ENCODE measurements at places on chromosomes 7 and 10.

GRCh38 chr7:26792576-26792975 is 71.8 kb downstream of the SKAP2 start:
- DNase-seq = no peak

- no peak for DNase-seq
Measured at GRCh38 chr10:71838264-71839211, 12.5 kb downstream of the PSAP start.

GRCh38 chr7:139959718-139960117 is 103.0 kb downstream of the PARP12 start:
- DNase-seq = no peak

DNA sequence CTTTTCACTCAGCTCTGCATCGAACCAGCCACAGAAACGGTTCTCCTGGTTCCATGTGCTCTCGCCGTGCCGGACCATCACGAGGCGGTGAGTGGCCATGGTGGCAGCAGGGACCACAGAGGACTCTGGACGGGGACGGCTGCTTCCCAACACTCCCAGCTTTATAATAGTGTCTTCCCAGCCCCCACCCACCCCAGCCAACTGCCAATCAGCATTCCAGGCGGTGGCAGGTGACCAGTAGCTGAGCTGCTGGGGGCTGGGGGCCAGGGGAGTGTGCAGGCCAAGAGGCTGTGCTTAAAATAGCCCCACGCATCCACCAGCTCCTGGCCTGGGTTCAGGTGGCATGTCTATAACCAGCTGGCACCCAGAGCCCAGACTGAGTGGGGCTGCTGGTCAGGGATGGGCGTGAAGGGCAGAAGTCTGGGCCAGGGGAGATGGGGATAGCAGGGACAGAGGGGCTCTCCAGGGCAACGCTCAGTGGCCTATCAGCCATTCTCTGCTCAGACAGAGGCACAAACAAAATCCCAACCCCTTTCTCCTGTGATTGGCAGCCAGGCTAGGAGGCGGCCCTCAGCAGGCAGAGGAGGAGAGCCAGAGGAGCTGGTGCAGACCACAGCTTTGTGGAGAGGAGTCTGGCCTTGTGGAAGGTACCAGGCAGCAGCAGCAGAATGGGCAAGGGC is at the start of gene PGAM2:
PGAM2 (minus strand) TSS at position 137 of the 680 bp plus-strand sequence; CDS start at position 99, 38 bp downstream.
- DNase-seq = no peak

GRCh38 chr7:69761290-69761922 is 163.1 kb downstream of the AUTS2 start:
- no peak for DNase-seq

DNA sequence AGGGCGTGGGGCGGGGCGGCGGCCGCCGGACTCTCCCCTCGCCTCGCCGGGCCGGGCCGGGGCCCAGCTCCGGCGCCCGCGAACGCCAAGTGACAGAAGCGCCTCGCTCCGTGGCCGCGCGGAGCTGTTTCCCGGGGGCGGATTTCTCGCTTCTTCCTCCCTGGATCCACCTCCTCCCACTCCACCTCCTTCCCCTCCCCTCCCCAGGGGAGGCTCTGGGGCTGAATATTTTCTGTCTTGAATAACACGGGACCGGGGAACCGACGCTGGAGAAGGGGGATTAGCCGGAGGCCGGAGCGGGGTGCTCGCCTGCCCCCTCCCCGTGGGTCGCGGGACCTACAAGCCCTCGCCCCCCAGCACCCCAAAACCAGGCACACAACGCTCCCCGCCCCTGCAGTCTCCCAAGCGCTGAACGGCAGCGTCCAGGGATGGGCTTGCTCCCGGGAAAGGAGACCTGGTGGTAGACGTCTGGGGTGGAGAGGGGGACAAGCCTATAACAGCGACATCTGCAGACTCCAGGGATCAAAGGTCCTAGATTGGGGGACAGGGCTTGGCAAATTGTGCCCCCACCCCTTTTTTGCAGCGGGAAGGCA is at the start of gene ARHGAP21:
ARHGAP21 (minus strand) TSS at position 100 of the 593 bp plus-strand sequence. CDS start 1,988 bp downstream, outside the sequence.
- peak; percentile 51 for DNase-seq

DNA sequence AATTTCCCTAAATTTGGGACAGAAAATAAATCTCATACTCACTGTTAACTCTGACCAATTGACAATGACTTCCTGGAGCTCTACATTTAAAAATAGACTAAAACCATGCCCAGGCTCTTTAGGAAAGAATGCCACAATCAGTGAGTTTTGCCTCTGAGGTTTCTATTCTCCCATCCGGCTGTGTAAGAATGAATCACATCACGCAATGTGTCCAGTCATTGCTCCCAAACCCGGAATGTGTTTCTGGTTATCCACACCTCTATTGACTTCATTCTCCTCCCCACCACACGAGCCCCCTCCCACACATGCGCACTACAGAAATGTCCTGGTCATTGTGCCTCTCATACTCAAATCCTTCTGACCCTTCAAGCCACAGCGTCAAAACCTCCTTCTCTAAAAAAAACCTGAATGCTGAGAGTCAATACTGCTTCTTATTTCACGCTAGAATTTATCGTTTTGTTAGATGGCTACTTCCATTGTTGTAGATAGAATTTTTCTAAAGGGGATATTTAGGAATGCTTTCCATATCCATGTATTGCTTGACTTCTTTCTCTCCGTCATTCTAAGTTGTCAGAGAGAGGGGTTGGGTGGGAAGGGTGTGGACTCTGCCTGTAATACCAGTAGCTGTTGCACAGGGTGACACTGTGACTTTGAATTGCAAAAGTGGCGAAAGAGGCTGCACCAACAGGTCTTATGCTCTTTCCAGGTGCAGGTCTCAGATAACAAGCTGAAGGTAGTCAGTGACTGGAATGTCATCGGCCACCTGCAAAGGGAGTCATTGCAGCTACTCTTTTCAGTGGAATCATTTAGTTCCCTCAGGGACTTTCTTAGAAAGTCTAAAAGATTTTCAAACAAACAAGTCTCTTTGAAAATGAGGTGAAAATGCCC is 356.6 kb downstream of the PAXIP1 start:
- no peak for DNase-seq

Measured in stimulated activated naive CD8-positive, alpha-beta T cell treated with anti-CD3 and anti-CD28 coated beads, Interleukin-15, Interleukin-2, amounts not matched to agents 100 U/mL and 50 U/mL, for 24 hours (primary cell).